GM04503 (cell line): ENCODE measurements at places on chromosomes 1 and 21.

DNA sequence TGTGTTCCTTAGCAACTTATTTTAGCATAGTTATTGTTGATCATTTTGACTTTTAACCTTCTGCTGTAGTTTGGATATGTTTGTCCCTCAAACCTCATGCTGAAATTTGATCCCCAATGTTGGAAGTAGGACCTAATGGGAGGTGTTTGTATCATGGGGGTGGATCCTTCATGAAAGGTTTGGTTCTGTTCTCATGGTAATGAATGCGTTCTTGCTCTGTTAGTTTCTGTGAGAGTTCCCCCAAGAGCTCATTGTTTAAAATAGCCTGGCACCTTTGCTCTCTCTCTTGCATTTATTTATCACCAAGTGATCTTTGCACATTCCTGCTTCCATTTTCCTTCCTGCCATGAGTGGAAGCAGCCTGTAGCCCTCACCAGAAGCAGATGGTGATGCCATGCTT, 372.1 kb upstream of the VAMP3 start:
- no peak for DNase-seq

- no peak for DNase-seq
Observed at GRCh38 chr1:14108356-14109275, 408.6 kb downstream of the PRDM2 start.

- no peak for DNase-seq
Observed at GRCh38 chr1:21935393-21935804, 1.7 kb downstream of the HSPG2 start.

DNA sequence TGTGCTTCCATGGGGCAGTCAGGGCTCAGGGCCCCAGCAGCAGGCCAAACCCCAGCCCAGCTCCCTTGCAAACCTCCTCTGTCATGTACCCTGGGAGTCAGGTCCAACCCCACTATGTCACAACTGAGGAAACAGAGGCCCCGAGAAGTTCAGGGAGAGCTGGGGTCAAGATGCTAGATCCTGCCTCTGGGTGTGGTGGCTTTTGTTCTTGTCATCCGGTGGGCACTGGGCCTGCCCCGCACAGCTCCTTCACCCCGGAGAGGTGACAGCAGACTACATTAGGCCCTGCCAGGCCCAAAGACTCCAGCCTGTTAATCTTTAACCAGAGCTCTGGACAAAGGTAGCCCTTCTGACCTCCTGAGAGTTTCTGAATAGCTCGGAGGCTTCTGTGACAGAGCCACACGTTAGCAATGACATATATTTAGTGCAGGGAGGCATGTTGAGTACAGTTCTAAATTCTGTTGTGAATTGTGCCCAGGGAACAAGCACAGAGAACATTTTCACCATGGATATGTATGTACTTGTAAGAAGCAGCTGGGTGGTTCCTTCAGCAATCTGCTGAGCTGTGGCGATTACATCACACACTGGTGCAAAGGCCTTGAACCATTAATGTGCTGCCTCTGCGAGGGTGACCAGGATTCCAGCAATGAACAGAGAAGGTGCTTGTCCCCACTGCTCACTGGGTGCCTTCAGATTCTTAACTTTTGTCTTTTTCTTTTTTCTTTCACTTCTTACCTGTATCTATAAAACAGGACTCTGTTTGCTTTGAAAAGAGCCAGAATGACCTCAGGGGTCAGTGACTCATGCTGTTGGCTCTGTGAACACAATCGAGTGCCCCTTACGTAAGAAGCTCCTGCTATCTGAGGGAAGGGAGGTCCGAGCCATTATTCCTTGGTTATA, 102.8 kb downstream of the RHOU start:
- peak; percentile 40 for DNase-seq

DNA sequence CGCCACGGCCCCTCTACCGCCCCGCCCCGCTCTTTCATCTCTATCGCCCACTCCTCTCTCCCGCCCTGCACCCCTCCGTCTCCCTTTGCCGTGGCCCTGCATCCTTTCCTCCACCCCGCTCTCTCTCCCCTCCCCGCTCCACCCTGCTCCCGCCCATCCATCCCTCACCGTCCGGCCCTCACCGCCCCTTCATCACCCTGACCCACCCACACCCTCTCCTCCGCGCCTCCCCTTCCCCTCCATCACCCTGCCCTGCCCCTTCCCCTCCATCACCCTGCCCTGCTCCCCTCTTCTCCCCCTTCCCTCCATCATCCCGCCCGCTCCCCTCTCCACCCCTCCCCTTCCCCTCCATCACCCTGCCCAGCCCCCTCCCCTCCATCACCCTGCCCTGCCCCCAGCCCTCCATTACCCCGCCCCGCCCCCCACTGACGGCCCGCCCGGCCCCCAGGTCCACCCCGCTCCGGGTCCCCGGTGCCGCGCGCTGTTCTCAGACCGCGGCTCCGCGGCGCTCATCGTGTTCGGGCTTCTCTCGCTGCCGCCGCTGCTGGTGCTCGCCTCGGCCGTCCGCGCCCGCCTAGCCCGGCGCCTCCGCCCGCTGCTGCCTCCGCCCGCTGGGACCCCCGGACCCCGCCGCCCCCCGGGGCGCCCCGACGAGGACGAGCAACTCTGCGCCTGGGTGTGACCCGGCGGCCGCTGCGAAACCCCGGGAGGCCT, 6.2 kb upstream of the ANKRD65 start:
- DNase-seq, result no peak

DNA sequence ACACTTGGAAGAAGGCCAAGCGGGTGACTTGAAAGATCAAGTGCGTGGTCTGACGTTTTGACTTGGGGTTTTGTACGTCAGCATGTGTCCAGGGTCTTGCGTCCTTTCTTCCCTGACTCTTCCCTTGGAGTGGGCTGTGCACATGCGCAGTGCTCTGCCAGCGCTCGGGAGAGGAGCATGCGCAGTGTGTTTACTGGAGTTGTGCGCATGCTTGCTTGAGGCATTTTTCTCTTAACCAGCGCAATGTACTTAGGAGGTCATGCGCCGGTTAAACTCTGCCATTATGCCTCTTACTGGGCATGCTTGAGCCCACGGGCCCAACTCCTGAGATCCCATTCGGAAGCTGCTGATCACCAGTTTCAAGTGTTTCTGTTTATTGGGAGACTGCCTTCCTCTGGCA, 242.5 kb upstream of the AJAP1 start:
- no peak for DNase-seq

GRCh38 chr1:160565564-160565963, 13.7 kb downstream of the CD84 start:
- no peak for DNase-seq

GRCh38 chr1:231194843-231195516, 33.1 kb downstream of the TRIM67 start:
- DNase-seq, result no peak
